ENCODE measurements at places on chromosomes 3 and 15.

GRCh38 chr3:71461749-71462483 is 121.6 kb downstream of the FOXP1 start:
- DNase-seq = peak; percentile 4

GRCh38 chr3:189687475-189687874 is 56.3 kb downstream of the TP63 start:
- no peak for DNase-seq

DNA sequence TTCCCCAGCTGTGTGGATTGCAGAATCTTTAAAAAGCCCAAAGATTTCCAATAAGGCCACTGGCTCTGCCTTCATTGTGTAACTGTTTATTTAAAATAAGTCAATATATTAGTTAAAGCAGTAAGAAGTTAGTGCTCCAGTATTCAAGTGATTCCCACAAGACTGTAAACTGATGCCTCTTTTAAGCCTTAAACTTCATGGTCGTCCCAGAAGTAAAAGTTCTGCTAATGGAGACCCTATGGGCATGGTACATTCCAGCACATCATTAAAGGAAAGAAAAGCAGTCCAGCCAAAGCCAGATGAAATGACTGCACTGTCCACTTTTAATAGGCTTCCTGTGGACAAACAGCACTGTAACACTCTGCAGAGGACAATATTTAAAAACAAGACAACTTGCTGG is 512.6 kb downstream of the MECOM start:
- no peak for DNase-seq

GRCh38 chr3:50415061-50415460 is 55.7 kb upstream of the TMEM115 start:
- no peak for DNase-seq

- DNase-seq = peak; percentile 60
Observed at GRCh38 chr3:147191795-147192385, 214.5 kb downstream of the ZIC4 start.

GRCh38 chr3:73605861-73606260 is 18.9 kb downstream of the PDZRN3 start:
- no peak for DNase-seq

DNA sequence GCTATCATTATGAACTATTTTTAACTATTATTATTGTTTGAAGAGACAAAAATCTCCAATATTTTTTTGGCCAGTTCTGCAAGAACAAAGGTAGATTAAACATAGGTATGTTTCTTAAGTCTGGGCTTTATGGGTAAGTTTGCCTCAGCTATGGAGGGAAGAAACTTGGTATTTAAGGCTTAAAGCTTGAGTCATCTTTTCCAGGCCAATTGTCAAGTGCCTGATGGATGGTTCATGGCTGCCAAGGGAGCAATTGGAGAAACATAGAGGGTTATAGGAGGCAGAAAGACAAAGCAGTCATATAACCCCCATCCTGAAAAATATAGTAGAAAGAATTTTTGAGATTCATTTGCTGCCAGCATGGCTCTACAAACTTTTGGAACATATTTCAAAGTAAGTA is 7.2 kb upstream of the STAC start:
- DNase-seq = no peak

GRCh38 chr15:75185271-75186029 is 16.2 kb upstream of the C15orf39 start:
- no peak for DNase-seq

DNA sequence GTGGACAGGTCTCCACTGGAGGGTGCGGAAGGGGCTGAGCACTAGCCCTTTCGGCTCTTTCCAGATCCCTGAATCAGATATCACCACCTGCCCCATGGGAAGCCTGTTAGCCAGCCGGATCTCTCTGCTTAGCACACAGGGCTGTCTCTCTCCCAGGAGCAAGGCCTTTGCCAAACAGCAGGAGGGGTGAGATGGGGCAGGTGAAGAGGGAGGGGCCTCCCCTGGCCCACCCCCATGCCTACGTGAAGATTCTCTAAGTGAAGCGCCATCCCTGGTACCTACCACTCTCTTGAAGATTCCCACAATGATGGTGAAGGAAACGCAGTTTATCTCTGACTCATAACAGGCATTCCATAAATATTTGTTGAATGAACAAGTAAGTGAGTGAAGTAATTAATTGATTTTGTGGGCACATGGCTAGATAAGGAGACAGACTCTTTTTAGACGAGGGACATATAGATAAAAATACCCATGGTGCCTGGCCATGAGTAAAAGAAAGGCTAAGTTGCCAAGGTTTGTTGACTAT is 19.6 kb upstream of the HCN4 start:
- DNase-seq = no peak

GRCh38 chr15:91880373-91880772 is 26.9 kb downstream of the SLCO3A1 start:
- DNase-seq = no peak

- DNase-seq = no peak
Observed at GRCh38 chr15:25394898-25395297, 43.9 kb downstream of the UBE3A start.

All from NCI-H524 (cell line).